Diencephalon (tissue), 1 donor: ENCODE measurements at places on chromosomes 6 and 20. TPM values are rescaled to one million over a fixed set of nuclear protein-coding genes. Genes with fewer than 3 reads are reported as not detected.

The FAM184A gene
- 40.8 TPM for total RNA-seq

The NKAPL gene
- total RNA-seq: 4.6 TPM

The RCAN2 gene
- 42.7 TPM for total RNA-seq

The APOM gene
- total RNA-seq: 0.69 TPM

The PM20D2 gene
- 22.1 TPM for total RNA-seq

The MYCT1 gene
- 4.4 TPM for total RNA-seq

The GTSF1L gene
- total RNA-seq: not detected

The HAO1 gene
- not detected for total RNA-seq

The PET117 gene
- total RNA-seq: 11.3 TPM

The GMPR gene
- total RNA-seq: 10.8 TPM

The VIP gene
- 3.0 TPM for total RNA-seq

The RGS19 gene
- total RNA-seq: 12.9 TPM

The CCM2L gene
- 3.7 TPM for total RNA-seq
